ENCODE measurements at places on chromosomes 12 and 14.

GRCh38 chr14:76496595-76496994, 120.7 kb downstream of the ESRRB start:
- no peak for DNase-seq

DNA sequence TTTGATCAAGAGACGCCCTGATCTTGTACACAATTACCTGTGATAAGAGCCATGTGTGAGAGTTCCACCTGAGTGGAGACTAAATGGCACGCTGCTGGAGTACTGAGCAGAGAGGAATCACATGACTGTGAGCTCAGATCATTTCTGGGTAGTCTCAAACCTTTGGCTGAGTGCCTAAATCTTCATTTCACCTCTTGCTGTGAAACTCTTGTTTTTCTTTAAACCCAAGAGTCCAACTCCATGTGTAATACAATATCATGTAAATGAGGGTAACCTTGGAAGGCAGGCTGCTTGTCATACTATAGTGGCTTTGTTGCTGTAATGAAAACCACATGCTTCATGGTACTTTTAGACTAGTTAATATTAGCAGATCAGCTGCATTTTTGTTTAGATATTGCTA, 156.9 kb downstream of the CAND1 start:
- no peak for DNase-seq

- no peak for DNase-seq
These were observed 112.1 kb downstream of the DPF3 start for GRCh38 chr14:72781561-72782508.

DNA sequence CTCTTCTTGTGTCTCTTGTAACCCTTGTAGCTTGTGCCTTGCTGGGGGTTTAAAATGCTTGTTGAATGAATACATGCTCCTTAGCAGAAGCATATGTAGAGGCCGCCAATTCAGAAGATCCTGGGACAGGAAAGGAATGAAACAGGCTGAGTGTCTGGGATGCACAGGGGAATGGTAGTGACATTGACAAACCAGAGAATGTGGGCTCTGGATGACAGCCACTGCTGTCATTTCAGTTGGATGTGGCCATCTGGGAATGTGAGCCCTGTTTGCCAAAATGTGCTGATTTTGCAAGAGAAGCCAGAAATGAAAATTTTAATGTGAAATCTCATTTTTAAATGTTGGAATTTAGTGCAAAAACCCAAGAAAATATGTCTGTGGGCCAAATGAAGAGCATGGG, 136.8 kb downstream of the DACT1 start:
- DNase-seq, result no peak

All from CD4-positive, alpha-beta T cell treated with Interleukin-6 at 100 ng/mL for 8 hours (primary cell).